Stromal cell of bone marrow (primary cell): ENCODE measurements at places on chromosomes 6 and 20.

DNA sequence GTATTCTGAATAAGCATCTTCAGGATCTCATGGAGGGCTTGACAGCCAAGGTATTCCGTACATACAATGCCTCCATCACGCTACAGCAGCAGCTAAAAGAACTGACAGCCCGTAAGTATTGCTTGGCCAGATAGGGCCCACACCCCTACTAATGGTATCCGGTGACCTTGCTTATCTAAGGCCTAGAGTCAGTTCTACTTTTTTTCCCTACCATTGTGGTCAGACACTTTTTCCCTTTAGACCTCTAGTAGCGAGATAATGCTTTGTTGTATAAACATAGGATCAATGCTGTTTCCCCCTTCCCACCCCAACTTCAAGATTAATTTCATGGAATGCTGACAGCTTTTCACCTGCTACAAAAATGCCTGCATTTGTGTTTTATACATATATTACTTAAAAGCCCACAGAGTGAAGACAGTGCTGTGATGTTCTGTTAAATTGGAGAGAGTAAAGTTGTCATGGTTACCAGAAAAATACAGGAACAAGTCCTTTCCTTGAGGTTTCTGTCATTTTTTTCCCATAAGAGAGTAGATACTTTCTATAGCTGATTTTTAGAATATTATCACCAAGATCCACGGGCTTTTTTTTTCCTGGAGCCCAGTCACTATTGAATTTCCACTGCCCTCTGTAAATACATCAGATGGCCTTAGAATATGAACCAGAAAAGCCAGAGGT lies 20.9 kb upstream of the PLCG1 start:
- DNase-seq, result no peak

DNA sequence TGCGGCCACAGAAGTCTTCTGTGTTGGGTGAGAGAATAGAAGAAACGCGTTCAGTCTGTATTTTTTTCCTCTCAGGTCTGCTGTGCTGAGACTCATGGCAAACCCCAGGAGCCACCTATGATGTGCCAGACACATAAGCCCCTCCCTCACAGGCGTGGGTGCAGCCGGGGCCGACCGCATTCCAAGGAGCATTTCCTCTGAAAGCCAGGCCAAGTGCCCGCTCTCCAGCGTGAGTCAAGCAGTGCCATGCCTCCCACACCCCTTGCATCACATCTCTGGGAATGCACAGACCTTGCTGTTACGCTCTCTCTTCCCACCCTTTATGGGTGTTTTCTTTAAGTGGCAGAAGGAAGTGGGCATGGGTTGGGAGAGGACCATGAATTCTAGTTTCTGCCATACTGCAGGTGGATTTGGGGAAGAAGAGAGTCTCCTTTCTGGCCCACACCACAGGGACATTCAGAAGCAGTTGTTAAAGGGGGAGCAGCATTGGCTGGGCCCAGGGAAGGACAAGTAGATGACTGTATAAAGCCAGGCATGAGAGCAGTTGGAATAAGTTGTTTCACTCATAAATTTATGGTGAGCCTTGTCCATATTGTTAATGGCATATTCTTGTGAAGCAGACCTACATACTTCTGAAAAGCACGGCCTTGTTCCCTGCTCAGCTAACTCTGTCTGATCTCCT lies 37.1 kb upstream of the TFAP2A start:
- peak; percentile 61 for DNase-seq

DNA sequence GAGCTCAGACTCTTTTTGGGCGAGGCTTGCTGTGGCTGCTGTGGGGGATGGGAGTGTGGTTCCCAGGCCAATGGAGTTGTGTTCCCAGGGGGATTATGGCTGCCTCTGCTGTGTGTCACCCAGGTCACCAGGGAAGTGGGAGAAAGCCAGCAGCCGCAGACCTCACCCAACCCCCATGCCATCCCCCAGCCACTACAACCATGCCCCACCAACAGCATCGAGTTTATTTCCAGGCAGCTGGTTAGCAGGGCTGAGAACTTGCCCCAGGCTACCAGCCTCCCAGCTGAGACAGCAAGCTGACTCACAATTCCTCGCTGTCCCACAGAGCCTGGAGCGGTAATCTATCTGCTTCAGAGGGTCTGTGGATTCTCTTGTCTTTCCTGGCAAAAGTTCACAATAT lies 331.7 kb downstream of the FRK start:
- DNase-seq, result no peak

GRCh38 chr6:47729019-47729418 lies 30.6 kb downstream of the ADGRF4 start:
- DNase-seq, result no peak

DNA sequence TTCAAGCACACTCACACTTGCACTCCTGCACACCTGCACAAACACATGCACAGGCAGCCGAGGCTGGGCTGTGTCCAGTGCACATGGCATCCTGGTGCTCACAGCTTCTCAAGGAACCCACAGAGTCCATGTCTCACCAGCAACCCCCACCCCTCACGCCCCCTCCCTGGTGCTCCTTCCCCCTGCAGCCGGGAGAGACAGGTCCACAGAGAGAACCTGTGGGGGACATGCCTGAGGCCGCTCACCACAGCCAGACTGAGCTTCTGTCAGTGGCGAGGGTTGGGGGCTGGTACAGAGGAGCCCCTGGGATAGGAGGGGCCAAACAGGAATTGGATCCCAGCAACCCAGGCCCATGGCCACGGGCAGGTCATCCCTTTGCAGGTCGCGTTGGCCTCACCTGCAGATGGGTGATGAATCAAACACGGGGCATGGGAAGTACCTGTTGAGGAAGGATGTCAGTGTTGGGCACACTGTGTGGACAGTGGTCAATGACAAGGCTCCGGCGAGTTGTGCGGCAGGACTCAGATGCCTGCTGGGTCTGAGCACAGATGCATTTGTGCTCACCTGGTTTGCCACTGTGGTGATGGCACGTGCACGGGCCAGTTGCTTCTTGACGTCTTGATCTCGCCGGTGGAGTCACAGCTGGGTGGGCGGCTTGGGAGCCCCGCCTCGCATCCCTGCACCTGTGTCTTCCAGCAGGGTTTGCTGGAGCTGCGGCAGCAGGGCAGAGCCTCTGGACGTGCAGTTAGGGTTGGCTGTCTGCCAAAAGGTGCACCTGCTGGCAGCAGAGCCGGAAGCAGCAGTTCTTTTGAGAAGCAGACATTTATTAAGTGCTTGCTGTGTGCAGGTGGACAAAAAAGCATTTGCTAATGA lies 113.0 kb downstream of the ERMARD start:
- no peak for DNase-seq

- DNase-seq, result no peak
Observed at GRCh38 chr6:55937261-55937947, 62.0 kb upstream of the BMP5 start.

- no peak for DNase-seq
Observed at GRCh38 chr6:75952128-75952527, 120.3 kb downstream of the IMPG1 start.

GRCh38 chr6:28209753-28210535 lies 15.1 kb upstream of the ZSCAN9 start:
- DNase-seq, result no peak

DNA sequence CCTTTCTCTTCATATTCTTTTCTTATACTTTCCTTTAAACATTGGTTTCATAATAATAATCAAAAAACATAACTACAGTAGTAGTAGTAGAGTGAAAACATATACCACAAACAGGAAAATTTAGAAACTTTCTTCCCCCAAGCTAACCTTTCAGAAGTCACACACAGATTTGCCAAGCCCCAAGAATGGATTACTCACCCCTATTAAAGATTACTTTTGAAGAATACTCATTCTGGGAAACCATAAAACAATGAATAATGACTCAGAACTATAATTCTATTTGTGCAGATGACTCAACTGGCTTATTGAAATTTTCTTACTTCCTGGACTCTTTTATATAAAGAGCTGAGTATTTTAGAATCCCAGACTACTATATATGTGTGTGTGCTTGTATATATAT lies 119.4 kb upstream of the GJE1 start:
- peak; percentile 92 for DNase-seq

DNA sequence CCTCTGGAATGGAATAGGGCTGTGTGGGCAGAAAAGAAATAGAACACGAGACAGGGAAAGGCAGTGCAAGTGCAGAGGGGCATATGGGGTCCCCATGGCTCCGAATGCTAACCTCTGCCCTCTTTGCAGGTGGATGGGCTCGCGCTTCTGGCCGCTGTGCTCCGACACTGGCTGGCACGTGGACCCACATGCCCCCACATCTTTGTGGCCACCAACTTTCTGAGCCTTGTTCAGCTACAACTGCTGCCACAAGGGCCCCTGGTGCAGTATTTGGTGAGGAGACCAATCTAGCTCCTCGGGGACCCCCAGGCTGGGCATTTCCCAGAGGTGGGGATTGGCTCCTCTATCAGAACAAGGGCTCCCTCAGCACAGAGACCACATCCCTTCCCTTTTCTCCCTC lies 1.1 kb upstream of the SAPCD1 start:
- DNase-seq, result no peak

- no peak for DNase-seq
Observed at GRCh38 chr6:74857157-74857556, 348.7 kb downstream of the COL12A1 start.

DNA sequence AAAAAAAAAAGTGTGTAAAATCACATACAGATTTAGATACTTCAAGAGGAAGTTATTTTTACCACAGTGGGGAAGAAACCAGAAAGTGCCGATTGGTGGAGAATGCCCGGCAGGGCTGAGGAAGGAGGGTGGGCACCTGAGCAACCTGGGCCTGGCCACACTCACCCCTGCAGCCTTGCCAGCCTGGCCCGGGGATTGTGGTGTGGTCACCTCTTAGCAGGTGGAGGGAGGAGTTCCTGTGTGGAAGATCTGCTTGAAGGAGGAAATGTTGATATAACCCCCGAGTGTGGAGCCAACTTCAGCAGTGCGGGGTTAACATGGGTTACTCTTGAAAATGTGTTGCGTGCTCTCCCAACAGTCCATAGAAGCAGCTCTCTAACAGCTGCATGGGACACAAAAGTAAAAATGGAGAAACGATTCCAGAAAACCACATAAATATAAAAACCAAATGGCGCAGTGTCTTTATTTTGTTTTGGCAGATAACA lies 14.7 kb downstream of the UST start:
- no peak for DNase-seq

GRCh38 chr6:107532706-107533105 lies 42.8 kb downstream of the SOBP start:
- no peak for DNase-seq

GRCh38 chr6:170007468-170008293 lies 256.3 kb downstream of the ERMARD start:
- no peak for DNase-seq

GRCh38 chr20:35286899-35287508 lies 2.4 kb upstream of the EIF6 start:
- no peak for DNase-seq

DNA sequence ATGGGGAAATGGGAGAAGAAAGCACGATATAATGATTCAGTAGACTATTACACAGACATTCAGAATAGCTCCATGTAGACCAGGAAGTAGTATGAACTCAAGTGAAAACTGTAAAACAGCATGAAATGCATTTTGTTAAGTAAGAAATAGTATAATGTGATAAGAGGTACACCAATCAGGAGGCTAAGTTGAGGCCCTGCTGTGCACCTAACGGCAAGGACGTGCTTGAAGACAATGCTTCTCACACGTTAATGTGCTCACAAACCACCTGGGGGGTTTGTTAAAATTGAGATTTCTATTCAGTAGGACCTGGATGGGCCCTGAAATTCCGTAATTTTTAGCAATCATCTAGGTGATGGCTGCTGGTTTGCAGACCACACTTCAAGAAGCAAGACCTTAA lies 178.9 kb upstream of the SULF2 start:
- no peak for DNase-seq

- DNase-seq, result peak; percentile 14
Observed at GRCh38 chr20:2585811-2586210, 49.4 kb downstream of the TMC2 start.

GRCh38 chr6:80771941-80772340 lies 665.5 kb downstream of the BCKDHB start:
- no peak for DNase-seq

- DNase-seq, result no peak
Observed at GRCh38 chr6:98877250-98877649, 42.9 kb downstream of the POU3F2 start.

- no peak for DNase-seq
Observed at GRCh38 chr20:36272547-36273220, 33.5 kb upstream of the DLGAP4 start.

DNA sequence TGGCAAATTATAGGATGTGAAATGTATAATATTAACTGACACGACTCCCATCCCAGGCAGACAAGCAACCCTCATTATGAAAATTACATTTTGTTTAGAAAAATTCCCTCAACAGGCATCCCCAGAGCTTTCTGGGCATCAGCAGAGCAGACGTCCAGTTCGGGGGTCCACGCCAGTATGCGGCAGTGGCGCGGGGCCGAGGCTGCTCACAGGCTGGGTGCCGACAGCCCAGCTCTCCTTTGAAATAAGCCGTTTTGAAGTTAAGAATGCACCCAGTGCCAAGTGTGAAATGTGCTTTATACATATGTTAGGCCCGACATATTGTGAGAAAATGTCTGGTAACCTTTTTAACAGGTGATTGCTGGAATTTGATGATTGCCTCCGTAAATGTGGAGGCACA lies 50.4 kb downstream of the RPP40 start:
- no peak for DNase-seq
